ENCODE measurements at places on chromosomes 6 and 20.

DNA sequence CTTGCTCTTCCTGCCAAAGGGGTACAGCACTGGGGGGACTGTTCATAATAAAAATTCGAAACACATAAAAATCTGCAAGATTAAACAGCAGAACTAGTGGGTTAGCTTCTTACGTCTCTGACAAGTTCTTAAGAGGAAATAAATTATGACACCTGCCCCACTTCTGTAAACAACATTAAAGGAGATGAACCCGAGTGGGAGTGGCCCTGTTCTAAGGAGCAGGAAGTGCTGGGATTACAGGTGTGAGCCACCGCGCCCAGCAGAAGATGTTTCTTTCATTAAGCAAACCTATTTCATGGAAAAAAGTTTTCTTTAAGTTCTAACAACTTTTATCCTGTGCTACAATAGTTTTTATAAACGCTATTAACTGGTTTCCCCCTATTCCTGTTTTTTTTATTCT is 24.6 kb downstream of the USP45 start:
- H3K27me3 ChIP-seq = no peaks in the 10 kb centered on the region
- no peak for DNase-seq
- H3K27ac ChIP-seq = no peak overlapping the region
- H3K4me3 ChIP-seq = no peak overlapping the region
- H3K36me3 ChIP-seq = peaks cover 7% of the 10 kb centered on the region

- no peak overlapping the region for H3K4me3 ChIP-seq
- H3K4me1 ChIP-seq = peaks cover 21% of the 10 kb centered on the region
- DNase-seq = no peak
- H3K27me3 ChIP-seq = no peaks in the 10 kb centered on the region
- H3K36me3 ChIP-seq = no peaks in the 10 kb centered on the region
These were observed 103.3 kb downstream of the TNFAIP3 start for GRCh38 chr6:137970368-137970767.

DNA sequence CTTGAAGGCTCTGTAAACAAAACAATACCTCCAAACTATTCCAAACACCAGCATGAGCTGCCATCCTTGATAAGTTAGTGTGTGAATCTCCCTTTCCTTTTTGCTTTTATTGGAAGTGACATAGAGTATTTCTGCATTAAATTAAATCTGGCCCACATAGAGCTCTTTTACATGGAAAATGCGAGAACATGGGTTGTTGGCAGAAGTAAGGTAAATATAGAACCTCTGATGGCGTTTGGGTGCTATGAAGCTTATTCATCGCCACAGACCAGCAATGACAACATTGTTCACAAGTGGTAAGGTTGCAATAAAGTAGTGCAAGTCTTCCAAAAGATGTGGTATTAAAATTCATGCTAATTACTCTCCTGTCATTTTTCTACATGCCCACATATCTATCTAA is 445.8 kb upstream of the JAG1 start:
- H3K4me1 ChIP-seq = no peaks in the 10 kb centered on the region
- no peaks in the 10 kb centered on the region for H3K27me3 ChIP-seq
- H3K36me3 ChIP-seq = no peaks in the 10 kb centered on the region
- no peak overlapping the region for H3K4me3 ChIP-seq

- DNase-seq = no peak
- no peaks in the 10 kb centered on the region for H3K27me3 ChIP-seq
- H3K4me1 ChIP-seq = no peaks in the 10 kb centered on the region
These were observed 102.4 kb upstream of the HSF2 start for GRCh38 chr6:122297010-122297409.

- H3K36me3 ChIP-seq = peaks cover 3% of the 10 kb centered on the region
- peaks cover 60% of the 10 kb centered on the region for H3K4me1 ChIP-seq
- peak overlapping the region; percentile 71 for H3K4me3 ChIP-seq
- H3K27ac ChIP-seq = peak overlapping the region; percentile 86
- DNase-seq = peak; percentile 81
These were observed 6.1 kb downstream of the SYNGAP1 start for GRCh38 chr6:33425668-33426577.

GRCh38 chr20:3446779-3447178 is 24.0 kb upstream of the ATRN start:
- H3K4me1 ChIP-seq = no peaks in the 10 kb centered on the region
- no peak for DNase-seq
- H3K36me3 ChIP-seq = no peaks in the 10 kb centered on the region
- no peaks in the 10 kb centered on the region for H3K27me3 ChIP-seq
- no peak overlapping the region for H3K4me3 ChIP-seq

GRCh38 chr20:61683721-61684120 is 382.0 kb downstream of the TAF4 start:
- H3K27me3 ChIP-seq = no peaks in the 10 kb centered on the region
- H3K4me1 ChIP-seq = no peaks in the 10 kb centered on the region
- no peak overlapping the region for H3K4me3 ChIP-seq
- no peaks in the 10 kb centered on the region for H3K36me3 ChIP-seq

DNA sequence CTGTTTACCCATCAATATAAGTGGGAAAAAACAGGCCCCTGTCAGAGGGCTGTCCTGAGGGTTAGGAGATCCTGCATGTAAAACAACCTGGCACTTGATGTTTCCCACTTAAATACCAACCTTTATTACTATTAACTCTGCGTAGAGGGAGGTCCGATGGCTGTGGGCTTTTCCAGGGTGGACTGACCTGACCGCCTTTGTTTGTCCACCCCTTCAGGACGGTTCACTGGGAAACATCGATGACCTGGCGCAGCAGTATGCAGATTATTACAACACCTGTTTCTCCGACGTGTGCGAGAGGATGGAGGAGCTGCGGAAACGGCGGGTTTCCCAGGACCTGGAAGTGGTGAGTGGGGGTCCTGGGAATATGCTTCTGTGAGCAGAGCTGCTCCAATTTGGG is 47.3 kb downstream of the SASH1 start:
- no peak for DNase-seq
- no peak overlapping the region for H3K27ac ChIP-seq
- H3K4me1 ChIP-seq = no peaks in the 10 kb centered on the region
- H3K4me3 ChIP-seq = no peak overlapping the region

DNA sequence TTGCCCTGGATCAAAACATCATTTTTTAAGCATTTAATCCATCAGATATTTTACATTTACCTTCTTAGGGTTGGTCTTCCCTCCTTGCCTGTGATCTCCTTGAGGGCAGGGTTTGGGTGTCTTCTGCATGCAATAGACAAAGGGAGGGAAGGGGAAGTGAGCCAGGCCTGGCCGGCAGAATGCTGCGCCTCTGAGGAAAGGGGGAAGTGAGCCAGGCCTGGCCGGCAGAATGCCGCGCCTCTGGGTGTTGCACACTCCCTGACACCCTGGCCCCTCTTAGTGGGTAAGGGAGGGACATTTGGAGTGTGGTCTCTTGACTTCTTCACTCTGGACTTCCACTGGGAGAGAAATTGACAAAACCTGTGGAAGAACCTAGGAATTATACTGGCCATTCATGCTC is 12.4 kb downstream of the PSMF1 start:
- peaks cover 3% of the 10 kb centered on the region for H3K4me1 ChIP-seq
- H3K36me3 ChIP-seq = peaks cover 91% of the 10 kb centered on the region
- DNase-seq = no peak

DNA sequence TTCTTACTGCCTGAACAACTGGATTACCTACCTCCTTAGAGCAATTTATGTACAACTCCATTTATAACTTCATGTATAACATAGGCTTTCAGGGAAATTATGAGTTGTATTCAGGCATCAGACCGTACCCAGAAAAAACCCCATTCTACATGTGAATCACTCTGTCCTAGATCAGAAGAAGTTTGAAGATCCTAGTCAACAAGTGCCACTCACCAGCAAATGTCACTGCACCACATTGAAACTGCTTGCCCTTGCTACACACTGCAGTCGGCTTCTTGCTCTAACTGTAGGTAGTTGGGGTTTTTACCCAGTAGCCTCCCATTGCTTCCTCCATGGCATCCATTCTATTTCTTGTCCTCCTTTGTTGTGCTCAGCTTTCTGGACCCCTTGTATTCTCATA is 132.4 kb downstream of the DNAH8 start:
- no peak overlapping the region for H3K27ac ChIP-seq
- no peaks in the 10 kb centered on the region for H3K4me1 ChIP-seq
- no peaks in the 10 kb centered on the region for H3K36me3 ChIP-seq
- DNase-seq = no peak
- H3K27me3 ChIP-seq = peaks cover 4% of the 10 kb centered on the region

DNA sequence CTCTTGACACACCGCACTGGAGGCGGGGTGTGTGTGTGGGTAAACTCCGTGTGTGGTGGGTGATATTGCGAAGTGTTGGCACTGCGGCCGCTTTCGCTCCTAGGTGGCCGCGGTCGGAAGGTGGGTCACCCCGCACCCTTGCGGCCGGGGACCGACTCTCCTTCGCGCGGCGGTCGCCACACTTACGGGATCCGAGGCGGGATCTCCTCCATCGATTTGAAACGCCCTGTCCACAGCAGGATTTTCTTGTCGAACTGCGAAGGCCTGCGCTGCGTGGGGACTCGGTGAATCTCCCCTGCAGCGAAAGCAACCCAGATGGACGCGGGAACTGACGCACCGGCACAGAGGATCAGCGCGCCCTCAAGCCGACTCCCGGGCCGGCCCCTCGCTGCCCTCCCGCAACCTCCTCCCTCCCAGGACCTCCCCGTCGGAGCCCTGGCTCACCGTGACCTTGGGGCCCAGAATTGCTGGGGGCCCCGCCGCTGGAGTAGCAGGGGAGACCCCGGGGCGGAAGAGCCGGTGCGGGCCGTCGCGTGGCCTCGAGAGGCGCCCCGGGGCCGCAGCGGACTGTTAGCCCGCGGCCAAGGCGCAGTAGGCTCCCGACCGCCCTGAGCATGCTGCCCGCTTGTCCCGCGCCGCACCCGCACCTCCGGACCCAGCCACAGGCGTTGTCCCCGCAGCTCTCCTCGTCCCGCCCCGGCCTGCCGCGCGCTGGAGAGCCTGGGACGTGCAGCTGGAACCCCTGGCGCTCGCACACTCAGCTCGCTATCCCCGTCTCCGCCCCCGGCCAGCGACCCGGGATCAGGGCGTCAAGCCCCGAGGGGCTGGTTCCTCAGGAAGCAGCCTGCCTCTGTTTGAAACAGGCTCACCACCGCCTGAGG is at the start of gene FAM162B:
Gene FAM162B, minus strand, starts transcription at position 759 of the 881 bp plus-strand sequence. Its CDS starts 143 bp downstream, at position 616.
- DNase-seq = no peak
- H3K27me3 ChIP-seq = peaks cover 29% of the 10 kb centered on the region
- no peaks in the 10 kb centered on the region for H3K36me3 ChIP-seq
- no peak within 1 kb of the TSS for H3K27ac ChIP-seq
- H3K4me3 ChIP-seq = peak within 1 kb of the TSS; percentile 5

- no peak for DNase-seq
- no peak overlapping the region for H3K27ac ChIP-seq
- no peaks in the 10 kb centered on the region for H3K36me3 ChIP-seq
- H3K27me3 ChIP-seq = no peaks in the 10 kb centered on the region
These were observed 248.7 kb downstream of the C6orf118 start for GRCh38 chr6:165060720-165061119.

- peak overlapping the region; percentile 84 for H3K27ac ChIP-seq
- H3K27me3 ChIP-seq = no peaks in the 10 kb centered on the region
- peaks cover 63% of the 10 kb centered on the region for H3K4me1 ChIP-seq
- no peaks in the 10 kb centered on the region for H3K36me3 ChIP-seq
These were observed 17.8 kb upstream of the TAGAP start for GRCh38 chr6:159062564-159062945.

DNA sequence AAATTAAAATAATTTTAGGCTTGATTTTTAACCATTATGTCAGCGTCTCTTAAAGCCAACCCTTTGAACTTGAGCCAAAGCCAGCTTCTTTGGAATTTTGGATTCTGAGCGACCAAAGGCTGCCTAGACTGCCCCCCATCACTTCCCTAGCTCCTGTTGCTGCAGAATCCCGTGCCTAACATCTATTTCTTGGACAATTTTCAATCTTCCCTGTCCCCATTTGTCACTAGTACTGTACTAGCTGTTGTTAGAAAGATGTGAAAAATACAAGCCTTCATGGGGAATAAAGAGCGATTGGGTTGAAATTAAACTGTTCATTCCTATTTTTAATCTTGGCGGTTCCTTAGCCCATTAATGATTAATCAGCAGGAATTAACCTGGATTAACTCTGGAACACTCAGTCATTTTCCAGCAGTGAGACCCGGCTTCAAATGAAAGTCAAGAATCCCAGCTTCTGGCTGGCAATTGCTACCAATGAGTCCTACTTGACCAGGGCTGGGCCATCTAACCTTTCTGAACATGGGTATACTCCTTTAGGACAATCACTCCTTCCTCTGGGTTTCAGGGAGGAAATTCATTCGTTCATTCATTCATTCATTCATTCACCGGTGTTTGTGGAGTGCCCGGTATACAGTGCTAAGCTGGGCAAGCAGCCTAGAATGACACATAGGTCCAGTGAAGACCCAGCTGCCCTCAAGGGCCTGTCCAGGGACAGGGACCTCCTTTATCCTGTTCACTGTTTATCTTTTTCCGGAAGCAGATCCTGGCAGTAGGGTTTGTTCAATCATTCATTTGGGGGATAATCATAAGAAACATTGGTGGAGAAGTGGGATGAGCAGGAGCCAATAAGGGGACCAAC is 1.4 kb upstream of the RRBP1 start:
- peaks cover 20% of the 10 kb centered on the region for H3K4me1 ChIP-seq
- no peaks in the 10 kb centered on the region for H3K36me3 ChIP-seq
- DNase-seq = no peak
- peak overlapping the region; percentile 76 for H3K4me3 ChIP-seq
- H3K27me3 ChIP-seq = peaks cover 15% of the 10 kb centered on the region

GRCh38 chr20:19701429-19701828 is 56.6 kb upstream of the RIN2 start:
- no peak overlapping the region for H3K27ac ChIP-seq
- no peak for DNase-seq
- no peak overlapping the region for H3K4me3 ChIP-seq

- H3K36me3 ChIP-seq = no peaks in the 10 kb centered on the region
- H3K27ac ChIP-seq = no peak overlapping the region
- no peak for DNase-seq
- no peak overlapping the region for H3K4me3 ChIP-seq
- no peaks in the 10 kb centered on the region for H3K27me3 ChIP-seq
These were observed 332.9 kb downstream of the RNF144B start for GRCh38 chr6:18720075-18720474.

DNA sequence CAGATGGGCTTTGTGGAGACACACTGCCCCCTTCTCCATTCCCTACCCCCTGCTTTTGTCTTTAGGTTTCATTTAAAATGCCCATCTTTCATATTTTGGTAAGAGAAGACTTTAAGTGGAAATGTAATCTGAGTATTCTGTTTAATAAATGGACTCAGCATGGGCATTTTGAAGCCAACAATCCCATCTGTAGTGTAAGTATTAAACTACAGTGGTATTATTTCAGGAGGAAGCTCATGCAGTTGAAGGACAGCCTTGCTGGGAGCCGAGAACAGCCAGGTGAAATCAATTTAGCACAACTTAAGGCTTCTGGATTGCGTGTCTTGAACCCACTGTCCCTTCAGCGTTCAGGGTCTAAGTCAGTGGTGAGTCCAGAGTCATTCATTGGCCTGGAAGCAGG is 63.5 kb downstream of the AKAP12 start:
- H3K4me3 ChIP-seq = no peak overlapping the region
- no peaks in the 10 kb centered on the region for H3K36me3 ChIP-seq
- H3K27ac ChIP-seq = no peak overlapping the region
- no peak for DNase-seq
